GM12891 (cell line): ENCODE measurements at places on chromosomes 16 and 17.
A peak's percentile ranks its signal among the peaks of the same experiment; 100 is the strongest.

DNA sequence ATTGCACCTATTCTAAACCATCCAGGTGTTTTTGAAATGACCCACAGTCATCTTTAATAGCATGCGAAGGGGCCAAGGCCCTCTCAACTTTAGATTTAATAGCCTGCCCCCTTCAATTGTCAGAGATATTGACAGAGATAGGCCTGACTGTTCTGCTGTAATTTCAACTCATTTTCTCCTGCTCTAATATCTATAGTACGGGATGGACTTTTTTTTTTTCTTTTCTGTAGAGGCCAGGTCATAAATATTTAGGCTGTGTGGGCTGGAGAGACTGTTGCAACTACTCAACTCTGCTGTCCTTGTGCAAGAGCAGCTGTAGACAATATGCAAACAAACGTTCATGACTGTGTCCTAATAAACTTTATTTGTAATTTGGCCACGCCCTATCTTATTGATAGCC is 24.7 kb upstream of the KRT20 start:
- no peak for DNase-seq

- no peak for DNase-seq
Observed at GRCh38 chr17:70011750-70012149, 63.3 kb upstream of the KCNJ16 start.

DNA sequence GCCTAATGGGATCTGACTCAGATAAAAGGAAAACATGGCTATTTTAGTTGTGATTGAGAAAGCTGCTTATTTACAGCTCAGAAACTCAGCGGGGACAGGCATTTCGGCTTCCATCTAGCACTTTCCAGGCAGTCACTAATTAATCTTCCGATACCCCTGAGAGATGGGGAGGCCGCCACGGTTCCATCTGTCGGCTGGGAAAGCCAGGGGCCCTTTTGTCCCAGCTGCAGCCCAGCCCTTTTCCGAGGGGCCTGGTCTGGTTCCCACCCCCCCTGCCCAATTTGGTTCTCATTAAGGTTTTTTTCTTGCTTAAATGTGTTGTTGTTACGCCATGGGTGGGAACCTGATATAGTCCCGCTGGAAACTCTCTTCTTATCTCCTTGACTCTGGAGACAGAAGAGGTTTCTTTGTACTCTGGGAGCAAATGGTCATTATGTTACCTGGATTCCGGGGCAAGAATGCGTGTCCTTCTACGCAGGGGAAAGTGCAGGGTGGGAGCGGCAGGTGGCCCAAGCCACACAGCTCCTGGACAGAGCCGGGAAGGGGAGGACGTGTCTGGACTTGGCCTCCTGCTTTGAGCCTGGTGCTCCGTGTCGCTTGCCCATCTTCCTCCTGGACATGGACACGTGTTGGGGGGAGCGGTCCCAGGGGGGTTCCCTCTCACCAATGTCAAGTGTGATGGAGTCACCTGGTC is 50.9 kb upstream of the GSE1 start:
- no peak for DNase-seq

DNA sequence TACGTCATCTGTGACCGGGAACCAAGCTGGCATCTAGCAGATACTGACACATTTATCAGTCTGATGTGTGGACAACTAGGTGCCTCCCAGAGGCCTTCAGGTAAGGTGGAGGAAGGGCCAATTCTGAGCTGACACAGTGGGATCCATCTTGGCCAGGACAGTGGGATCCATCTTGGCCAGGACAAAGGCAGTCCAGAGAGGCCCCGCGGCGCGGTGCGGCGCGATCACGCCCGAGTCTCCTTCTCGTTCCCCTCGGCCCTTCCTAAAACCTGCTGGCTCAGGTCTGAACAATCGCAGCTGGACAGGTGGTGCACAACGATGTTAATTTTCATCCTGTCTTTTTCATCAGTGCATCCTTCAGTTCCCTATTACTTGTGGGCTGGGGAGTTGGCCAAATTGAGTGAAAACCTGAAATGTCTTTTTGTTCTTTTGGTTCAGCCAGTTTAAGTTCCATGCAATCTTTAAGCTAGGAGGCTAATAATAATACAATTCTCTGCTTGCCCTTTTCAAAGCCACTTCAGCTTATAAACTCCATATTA is 486 bp upstream of the WSB1 start:
- no peak for DNase-seq

GRCh38 chr16:10610499-10611184 is 30.2 kb upstream of the EMP2 start:
- DNase-seq: no peak

- DNase-seq: no peak
Observed at GRCh38 chr17:68592009-68592408, 9.2 kb downstream of the FAM20A start.

- DNase-seq: no peak
Observed at GRCh38 chr17:74451557-74451956, 14.9 kb upstream of the CD300A start.

GRCh38 chr16:1206326-1206725 is 18.7 kb downstream of the TPSG1 start:
- DNase-seq: no peak

- DNase-seq: no peak
Observed at GRCh38 chr16:59683709-59684108, 949.6 kb upstream of the GOT2 start.

DNA sequence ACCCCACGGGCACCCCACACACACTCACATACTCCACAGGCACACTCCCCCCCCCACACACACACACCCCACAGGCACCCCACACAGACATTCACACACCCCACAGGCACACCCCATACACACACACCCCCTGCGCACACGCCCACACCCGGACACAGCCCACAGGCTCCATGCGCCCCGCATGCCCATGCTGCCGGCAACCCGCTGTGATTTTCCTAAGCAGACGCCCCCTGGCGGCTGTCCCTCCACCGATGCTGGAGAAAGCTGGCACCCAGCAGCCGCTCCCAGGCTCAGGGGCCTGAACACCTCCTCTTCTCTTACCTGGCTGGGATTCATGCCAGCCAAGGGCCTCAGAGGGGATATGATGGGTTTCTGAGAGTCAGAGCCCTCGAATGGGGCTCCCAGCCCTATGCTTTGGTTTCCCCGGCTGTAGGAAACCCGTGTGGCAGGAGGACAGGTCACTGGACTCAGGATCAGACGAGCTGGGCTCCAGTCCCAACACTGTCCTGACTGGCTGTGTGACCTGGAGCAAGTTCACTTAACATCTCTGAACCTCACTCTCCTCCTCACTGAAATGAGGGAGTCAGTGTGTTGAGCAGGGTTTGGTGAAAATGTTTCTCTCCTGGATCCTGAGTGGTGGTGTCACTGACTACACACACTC is 19.6 kb upstream of the TNFRSF13B start:
- peak; percentile 71 for DNase-seq

DNA sequence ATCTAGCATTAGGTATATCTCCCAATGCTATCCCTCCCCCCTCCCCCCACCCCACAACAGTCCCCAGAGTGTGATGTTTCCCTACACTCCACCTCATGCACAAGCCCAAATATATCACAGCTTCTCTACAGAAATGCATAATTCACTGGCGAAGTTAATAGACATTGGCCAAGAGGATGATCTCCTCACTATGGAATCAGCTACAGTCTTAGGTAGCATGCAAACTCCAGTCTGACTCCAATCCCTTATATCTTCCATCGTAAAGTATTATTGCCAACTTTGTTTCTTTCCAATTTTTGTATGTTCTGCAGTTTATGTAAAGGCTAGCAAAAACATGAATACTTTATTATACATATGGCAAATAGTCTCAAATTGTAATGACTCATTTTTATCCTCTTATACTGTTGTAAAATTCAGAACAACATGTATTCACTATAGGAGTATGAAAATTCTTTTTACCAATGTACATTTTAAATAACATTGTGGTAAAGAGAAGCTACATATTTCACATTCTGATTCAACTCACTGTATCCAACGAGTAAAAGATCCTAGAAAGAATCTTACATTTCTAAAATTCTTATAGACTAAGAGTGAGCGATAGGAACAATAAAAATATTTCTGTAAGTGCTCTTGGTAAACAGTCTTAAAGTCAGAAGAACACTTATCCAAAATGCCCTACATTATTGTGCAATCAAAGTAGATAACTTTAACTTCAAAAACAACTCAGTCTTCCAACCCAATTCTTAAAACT is 871 bp downstream of the ABCA8 start:
- DNase-seq: no peak

GRCh38 chr17:5003214-5003867 is 5.6 kb downstream of the KIF1C start:
- no peak for DNase-seq
